ENCODE measurements at places on chromosomes 12 and 14. TPM values are rescaled to one million over a fixed set of nuclear protein-coding genes. Genes with fewer than 3 reads are reported as not detected.

DNA sequence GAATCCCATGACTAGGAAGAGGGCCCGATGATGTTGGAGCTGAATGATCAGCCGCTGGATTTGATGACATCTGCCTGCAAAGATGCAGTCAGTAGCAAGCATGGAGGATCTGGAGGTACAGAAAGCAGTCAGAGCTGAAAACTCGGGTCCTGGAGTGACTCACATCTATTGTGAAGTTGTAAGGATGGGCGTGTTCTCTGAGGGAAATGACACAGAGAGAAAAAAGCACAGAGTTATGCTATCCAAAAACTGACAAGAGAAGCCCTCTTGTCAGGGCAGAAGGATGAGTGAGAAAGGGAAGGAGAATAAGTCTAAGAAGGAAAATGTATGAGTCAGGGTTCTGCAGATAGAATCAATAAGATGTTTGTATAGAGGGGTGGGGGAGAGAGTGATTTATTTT is 380.4 kb upstream of the CCDC196 start:
- no peak for DNase-seq

GNB3 gene
- total RNA-seq = 2.5 TPM

IL22 gene
- not detected for total RNA-seq

GRCh38 chr12:117402363-117402762 is 40.9 kb upstream of the NOS1 start:
- DNase-seq = no peak

DNA sequence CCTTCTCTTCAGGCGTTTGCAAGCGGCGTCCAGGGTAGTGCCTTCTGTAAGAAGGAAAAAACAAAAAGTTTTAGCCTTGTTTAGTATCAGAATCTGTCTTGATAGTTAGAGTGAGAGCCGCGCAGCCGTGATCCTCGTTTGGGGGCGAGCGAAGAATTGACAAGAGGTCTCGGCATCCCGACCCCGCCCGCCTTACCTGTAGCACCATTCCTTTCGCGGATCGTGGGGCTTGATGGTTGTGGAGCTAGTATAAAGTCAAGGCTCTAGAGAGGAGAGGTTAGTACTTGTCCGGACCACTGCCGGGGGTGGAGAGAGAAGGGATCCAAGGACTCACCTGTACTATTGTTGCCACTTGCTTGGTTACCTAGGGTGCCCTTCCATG is 494 bp downstream of the TMTC3 start:
- no peak for DNase-seq

YBX3 gene
- total RNA-seq = 100.0 TPM

DNA sequence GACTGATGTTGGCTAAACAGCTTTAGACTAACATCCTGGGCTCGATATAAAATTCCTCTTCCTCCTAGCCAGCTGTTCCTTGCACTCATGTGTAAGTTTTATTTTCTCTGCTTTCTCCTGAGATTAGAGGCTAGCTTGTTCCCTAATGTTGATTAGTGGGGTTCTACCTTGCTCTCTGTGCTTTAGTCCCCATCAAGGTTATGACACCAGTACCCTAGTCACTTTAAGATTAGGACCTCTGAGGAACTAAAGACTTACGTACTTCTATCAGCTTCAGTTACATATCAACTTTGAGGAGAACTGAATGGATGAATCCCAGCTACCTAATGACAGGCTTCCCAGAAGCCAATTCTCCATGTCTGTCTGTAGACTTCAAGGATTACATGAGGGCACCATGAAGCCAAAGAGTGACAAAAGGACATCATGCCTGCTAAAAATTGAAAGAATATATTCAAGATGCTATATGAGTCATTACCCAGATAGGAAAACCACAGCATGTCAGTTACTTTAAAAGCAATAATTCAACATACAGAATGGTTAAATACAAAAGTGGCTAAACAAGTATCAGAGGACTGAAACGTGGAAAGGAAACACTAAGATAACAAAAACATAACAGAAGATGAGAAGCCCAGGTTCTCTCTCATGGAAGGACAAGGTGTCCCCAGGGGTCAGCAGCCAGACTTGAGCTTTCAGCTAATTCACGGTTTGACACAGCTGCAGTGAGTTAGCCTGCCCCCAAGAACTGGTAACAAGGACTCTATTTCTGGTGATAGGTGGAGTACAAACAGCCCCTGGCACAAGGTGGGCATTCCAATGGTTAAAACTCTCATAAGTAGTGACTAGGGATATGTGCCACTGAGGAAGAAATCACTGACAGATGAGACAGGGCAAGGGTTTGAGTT is 20.4 kb downstream of the ADAM20 start:
- no peak for DNase-seq

- no peak for DNase-seq
Measured at GRCh38 chr14:29236848-29237247, 470.3 kb downstream of the FOXG1 start.

GRCh38 chr14:28754209-28754985 is 12.2 kb upstream of the FOXG1 start:
- DNase-seq = no peak

DNA sequence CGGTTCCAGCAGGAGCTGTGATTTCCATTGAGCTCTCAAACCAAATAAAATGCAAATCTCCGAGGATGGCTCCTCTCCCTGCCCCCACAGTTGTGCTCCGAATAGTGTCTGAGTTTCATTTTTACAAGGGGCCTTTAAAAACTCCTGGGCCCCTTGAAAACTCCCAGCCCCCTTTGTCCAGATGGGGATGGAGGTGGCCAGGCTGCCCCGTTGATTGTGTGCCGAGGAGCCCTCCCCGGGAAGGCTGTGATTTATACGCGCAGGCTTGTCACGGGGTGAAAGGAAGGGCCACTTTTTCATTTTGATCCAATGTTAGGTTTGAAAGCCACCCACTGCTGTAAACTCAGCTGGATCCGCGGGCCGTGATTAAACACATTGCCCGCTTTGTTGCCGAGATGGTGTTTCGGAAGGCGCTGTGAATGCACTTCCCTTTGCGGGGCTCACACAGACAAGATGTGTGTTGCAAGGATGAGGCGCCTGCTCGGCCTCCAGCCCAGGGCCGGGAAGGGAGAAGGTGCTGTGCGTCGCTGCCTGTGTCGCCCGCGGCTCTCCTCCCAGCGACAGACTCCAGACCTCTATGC is 98.8 kb downstream of the TMEM132C start:
- DNase-seq = peak; percentile 26

DNA sequence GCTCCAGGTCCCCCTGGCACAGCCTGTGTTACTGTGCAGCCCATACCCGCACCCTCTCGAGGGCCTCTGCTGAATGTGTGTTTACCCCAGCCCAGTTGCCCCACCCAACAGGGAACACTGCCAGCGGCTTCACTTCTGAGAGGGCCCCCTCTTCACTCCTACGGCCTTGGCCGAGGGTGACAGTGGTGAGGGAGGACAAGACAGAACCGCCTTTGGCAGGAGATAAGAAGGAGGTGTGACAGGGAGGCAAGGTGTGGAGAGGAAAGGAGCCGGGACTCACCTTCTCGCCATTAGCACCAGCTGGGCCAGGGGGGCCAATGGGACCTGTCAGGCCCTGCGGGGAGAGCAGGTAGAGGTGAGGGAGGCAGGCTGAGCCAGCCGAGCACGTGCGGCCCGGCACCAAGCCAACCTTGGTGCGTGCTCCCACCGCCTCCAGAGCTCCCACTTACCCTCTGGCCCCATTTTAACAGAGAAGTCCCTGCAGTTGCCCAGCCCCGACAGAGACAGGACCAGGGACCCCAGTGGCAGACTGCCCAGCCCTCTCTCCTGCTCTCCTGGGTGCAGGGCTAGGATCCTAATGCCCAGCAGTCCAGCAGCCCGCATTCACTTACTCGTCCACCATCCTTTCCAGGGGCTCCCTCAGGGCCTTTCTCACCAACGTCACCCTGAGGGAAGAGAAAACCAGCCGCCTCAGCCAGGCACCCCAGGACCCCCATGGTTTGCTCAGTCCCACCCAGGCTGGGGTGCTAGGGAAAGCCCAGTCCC is 18.3 kb downstream of the TMEM106C start:
- no peak for DNase-seq

PRPH gene
- total RNA-seq = 9.1 TPM

USP15 gene
- 135 TPM for total RNA-seq

- no peak for DNase-seq
Measured at GRCh38 chr14:104140463-104141331, 2.3 kb downstream of the KIF26A start.

DNA sequence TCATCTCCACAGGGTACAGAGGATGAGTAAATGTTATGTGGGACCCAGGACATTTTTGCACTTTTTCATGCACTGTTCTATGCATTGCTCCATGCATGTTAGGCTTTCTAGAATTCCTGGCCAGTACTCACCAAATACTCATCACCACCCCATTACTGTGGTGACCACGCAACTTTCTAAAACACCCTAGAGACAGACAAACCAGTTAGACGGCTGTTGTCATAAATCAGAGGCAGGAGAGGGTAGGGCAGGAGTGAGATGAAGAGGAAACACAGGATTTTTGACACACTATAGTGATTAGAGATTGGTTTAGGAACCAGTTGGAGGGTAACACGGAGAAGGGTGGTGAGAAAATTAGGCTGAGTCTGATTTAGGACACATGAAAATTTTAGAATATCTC is 59.3 kb downstream of the IFNG start:
- no peak for DNase-seq

CPNE6 gene
- total RNA-seq = 0.58 TPM

AKAP5 gene
- total RNA-seq = 5.6 TPM

GRCh38 chr14:36504771-36505175 is 15.3 kb downstream of the NKX2-1 start:
- no peak for DNase-seq

DNA sequence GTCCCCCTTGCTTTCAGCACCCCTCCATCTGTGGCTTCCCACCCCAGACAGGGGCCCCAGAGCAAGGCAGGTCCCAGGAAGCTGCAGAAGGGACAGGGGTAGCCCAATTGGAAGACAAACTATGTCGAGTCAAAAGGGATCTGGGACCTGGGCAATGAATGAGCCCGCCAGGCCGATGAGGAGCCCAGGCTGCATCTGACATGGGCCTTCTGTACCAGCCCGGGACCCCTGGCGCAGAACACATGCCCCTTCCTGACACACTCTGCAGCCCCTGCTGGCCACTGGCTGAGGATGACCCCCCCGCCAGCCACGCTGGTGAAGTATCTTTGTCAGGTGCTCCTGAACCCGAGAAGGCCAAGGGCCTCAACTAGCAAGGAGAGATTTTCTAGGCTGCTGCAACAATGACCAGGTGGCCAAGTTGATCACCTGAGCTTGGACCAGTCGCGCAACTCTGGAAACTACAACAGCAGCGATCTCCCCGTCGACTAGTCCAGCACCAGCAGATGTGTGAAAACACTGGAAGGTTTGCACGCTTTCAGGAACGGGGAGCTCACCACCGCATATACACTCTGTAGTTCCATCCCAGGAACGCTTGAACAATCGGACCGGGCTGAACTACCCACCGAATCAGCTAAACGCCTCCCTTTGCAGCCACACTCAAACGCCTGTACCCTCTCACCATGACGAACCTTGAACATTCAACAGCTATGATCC is 119.0 kb downstream of the NCOR2 start:
- no peak for DNase-seq

GRCh38 chr14:49984424-49984823 is 91.5 kb downstream of the ARF6 start:
- no peak for DNase-seq

KLRD1 gene
- total RNA-seq = 1.0 TPM

DNA sequence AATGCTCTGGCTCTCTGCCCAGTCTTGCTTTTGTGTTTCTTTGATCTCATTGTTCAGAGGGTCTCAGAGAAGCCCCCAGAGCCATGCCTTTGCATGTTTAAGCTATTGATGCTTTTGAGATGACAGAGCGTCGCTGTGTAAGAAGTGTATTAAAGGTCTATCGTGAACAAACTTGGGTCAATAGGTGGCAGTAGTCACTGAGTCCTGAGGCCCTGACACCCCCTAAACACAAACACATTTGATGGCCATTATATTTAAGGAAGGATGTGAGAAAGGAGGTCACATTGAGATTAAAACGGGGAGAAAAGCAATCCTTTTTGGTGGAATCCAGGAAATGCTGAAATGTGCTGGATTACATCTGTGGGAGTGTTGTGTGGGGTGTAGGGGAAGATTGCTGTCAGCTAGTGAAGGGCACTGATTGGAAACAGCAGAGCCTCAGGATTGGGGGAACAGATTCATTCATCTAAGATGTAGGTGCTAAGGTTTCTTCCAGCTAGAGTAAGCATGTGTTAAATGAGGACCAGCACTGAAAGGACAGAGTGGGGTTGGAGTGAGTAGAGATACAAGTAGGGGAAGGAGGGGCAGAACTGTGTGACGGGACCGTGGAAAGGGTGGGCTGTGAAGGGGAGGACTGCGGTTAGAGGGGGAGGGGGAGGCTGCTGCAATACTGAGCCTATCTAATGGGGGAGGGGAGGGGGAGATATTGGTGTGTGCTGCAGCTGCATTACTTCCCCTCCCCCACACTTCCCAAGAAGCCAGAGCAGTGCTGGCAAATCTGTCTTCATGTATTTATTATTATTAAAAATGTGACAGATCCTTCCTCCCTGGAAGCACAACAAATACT is 12.7 kb downstream of the NGDN start:
- DNase-seq = no peak

- no peak for DNase-seq
Measured at GRCh38 chr12:108853981-108854446, 3.4 kb downstream of the SSH1 start.

SMIM41 gene
- total RNA-seq = 3.4 TPM

GRCh38 chr14:99430491-99430890 is 50.2 kb downstream of the SETD3 start:
- no peak for DNase-seq

GRCh38 chr12:108768591-108769500 is 37.5 kb upstream of the CORO1C start:
- no peak for DNase-seq

GRCh38 chr12:3033539-3033867 is 43.7 kb upstream of the TSPAN9 start:
- no peak for DNase-seq

BRMS1L gene
- 19.1 TPM for total RNA-seq

DNA sequence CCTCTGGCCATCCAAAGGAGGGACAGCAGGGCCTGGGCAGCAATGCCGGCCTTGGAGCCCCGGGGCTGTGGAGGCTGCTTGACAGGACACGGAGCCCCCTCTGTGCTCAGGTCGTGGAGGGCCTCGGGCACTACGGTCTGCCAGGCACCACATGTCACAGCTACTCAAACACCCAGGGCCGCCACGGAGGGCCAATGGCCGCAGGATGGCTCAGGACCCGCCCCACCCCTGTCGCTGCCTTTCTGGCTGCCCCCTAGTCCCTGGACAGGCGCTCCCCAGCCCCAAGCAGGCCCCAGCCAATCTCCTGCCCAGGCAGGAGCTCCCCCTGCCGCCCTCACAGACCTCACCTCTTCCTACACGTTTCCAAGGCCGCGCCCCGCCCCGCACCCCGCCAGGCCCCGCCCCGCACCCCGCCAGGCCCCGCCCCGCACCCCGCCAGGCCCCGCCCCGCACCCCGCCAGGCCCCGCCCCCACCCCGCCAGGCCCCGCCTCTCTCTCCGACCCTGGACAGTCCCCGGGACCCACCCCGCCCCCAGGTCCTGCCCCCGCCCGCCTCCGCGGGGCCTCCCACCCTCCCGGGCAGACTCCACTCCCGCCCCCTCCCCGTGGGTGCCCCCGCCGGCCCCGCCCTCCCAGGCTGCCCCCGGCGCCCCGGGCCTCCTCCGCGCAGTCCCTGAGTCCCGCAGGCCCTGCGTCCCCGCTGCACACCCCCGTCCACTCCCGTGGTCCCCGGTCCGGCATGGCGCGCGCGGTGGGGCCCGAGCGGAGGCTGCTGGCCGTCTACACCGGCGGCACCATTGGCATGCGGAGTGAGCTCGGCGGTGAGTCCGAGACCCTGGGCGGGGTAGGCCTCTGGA is at the start of gene ASPG:
ASPG (plus strand) TSS at position 669 of the 857 bp plus-strand sequence; CDS start at position 740, 71 bp downstream.
- no peak for DNase-seq

SOCS2 gene
- total RNA-seq = 57.7 TPM

- DNase-seq = no peak
Measured at GRCh38 chr12:121992059-121992879, 29.4 kb upstream of the BCL7A start.

GRCh38 chr12:54135621-54136350 is 53.0 kb downstream of the SMUG1 start:
- no peak for DNase-seq

All from urinary bladder (tissue), 4 donors.